ENCODE measurements at places on chromosomes 13 and 19.

DNA sequence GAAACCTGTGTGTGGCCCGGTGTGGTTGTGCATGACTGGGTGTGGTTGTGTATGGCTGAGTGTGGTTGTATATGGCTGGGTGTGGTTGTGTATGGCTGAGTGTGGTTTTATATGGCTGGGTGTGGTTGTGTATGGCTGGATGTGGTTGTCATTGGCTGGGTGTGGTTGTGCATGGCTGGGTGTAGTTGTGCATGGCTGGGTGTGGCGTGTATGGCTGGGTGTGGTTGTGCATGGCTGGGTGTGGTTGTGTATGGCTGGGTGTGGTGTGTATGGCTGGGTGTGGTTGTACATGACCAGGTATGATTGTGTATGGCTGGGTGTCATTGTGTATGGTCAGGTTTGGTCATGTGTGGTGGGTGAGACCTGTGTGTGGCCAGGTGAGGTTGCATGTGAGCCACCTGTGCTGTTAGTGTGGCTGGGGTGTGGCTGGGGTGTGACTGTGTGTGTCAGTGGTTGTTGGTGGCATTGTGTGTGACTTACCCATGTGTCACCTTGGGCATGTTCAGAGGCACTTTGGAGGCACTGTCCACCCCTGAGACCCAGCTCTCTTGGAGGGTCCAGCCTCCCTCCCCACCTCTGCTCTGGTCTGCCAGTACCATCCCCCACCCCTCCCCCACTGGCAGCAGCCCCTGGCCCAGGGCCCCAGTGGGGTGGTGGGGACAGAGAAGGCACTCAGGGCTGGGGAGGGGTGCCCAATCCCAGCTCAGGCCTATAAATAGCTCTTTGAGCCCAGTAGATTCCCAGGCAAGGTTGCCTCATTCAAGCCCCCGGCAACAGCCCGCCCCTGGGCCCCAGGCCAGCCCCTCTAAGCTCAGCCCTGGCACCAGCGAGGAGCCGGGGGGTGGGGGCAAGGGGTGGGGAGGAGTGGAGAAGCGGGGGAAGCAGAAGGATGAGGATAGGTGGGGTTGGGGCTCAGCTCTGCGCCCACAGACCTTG lies 3.9 kb upstream of the NCAN start:
- no peak for DNase-seq

GRCh38 chr13:39353988-39354387 lies 249.0 kb downstream of the LHFPL6 start:
- no peak for DNase-seq

DNA sequence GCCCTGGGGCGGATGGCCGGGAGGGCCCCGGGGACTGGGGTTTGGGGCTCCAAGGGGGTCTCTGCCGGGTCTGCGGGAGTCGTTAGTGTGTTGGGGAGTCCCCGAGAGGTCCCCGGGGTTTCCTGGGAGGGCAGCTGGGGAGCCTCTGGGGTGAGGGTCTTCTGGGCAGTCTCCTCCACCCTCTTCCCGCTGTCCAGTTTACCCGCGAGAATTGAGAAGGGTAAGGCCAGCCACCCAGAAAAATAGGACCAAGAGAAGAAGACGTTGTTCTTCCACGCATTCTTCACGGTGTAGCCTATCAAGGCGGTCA lies 1.0 kb upstream of the ETFB start:
- DNase-seq, result no peak

- no peak for DNase-seq
Measured at GRCh38 chr13:49315036-49315565, 67.4 kb downstream of the CDADC1 start.

DNA sequence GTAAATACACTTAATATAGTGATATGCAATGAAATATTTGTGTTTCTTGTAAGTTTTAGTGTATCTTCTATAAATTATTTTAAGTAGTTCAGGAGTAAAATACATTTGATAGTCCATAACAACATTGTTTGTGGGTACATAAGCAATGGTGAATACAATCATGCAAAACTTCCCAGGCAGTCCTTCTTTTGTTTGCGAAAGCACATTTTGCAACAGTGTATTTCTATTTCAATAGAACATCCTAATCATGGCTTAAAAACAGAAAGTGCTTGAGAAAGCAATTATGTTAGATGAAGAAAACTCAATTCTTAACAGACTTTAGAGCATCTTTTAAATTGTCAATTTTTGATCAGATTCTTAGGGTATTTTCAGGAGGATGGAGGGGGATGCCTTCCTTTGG lies 155.6 kb downstream of the POSTN start:
- DNase-seq, result no peak
